ENCODE measurements at places on chromosomes 6 and 20. TPM values are rescaled to one million over a fixed set of nuclear protein-coding genes. Genes with fewer than 3 reads are reported as not detected.

- DNase-seq = peak; percentile 45
These were observed 32.8 kb upstream of the GMPR start for GRCh38 chr6:16205377-16206144.

DNA sequence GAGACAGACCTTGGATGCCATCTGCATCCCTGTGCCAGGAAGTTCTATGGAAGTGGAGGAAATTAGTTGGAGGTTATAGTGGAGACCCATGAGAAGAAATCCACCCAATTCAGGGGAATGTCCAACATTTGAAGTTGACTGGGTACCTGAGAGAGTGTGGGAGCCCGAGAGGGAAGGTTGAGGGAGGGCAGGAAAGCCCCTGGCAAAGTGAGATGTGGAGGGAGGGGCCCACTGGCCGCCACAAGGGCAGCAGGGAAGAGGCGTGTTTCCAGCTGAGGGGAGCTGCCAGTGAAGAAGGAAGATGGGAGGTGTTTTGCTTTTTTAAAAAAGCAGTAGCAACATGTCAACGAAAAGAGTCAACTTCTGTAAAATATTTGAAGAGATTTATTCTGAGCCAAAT, 16.3 kb upstream of the SERPINB9 start:
- no peak for DNase-seq

DNA sequence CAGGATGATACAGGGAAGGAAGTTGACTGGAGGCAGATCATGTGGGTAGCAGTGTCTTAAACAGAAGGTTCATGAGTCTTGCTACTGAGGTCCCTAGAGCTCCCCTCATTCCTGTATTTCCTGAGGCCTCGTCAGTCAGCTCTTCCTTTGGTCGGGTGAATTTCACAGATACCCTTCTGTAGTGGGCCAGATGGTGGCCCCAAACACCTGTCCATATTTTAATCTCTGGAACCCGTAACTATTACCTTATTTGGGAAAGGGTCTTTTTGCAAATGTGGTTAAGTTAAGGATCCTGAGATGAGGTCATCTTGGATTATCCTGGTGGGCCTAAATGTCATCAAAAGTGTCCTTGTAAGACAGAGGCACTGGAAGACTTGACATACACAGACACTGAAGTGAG, 9.6 kb downstream of the KCNS1 start:
- DNase-seq = no peak

GRCh38 chr20:4569092-4569491, 152.6 kb upstream of the PRND start:
- DNase-seq = no peak

GRCh38 chr6:125682939-125683338, 66.5 kb upstream of the HEY2 start:
- DNase-seq = no peak

DNA sequence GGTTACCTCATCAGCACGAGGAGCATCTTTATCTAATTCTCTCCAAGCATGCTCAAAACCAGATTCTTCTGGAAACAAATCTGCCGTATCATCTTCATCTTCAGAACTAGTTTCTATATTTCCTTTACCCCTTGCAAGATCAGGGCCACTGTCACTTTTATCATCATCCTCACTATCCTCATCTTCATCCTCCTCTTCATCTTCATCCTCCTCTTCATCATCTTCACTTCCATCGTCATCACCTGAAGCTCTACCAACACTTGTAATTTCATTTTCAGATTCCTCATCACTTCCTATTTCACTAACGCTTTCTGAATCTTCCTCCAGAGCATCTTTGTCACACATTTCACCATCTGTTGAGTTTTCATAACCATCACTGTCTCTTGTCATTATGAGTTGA, 8.9 kb downstream of the ESF1 start:
- DNase-seq = no peak

GRCh38 chr20:64108731-64109681, 1.6 kb upstream of the NPBWR2 start:
- no peak for DNase-seq

GRCh38 chr6:78340755-78341154, 526.6 kb upstream of the IRAK1BP1 start:
- no peak for DNase-seq

DNA sequence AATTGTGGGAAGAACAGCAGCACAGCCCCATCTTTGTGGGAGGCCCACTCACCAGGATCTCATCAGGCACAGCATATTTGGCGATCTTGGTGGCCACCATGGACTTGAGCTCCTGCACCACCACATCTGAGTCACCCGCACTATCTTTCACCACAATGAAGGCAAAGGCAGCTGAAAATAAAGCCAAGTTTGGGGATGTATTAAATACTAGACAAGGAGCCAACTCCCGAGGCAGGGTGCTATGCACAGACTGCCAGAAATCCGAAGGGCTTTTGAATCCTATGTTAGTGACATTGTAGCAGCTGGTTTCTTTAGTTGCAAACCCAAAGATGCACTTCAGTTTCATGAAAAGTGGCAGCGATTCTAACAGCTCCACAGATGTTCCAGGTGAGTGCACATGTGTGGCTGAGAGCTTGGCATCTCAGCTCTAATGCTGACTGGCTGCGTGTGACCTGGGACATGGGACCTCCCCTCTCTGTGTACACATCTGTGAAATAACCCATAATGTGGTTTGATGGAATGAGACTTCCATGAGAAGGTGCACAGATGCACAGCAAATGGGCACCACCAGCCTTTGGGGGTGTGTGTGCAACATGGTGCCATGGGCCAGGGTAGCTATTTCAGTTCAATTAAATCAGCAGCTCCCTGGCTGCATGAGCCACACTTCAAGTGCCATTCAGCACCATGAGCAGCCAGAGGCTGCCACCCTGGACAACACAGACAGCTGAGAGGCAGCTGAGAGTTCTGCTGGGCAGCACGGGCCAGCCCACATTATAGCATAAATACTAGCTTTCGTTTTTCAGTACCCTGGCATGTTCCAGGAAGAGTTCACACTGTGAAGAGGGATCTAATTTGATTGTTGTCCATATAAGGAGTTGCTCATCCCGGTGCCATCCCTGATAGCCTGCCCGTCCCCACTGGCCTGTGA, 16.9 kb upstream of the APMAP start:
- no peak for DNase-seq

The SLC22A7 gene
- polyA plus RNA-seq = not detected

The TFAP2D gene
- not detected for polyA plus RNA-seq
